ENCODE measurements at places on chromosomes 1 and 21.

GRCh38 chr1:60169206-60169605 is 95.6 kb upstream of the C1orf87 start:
- DNase-seq, result no peak

GRCh38 chr1:155649676-155650075 is 38.9 kb downstream of the YY1AP1 start:
- DNase-seq, result no peak

- no peak for DNase-seq
Measured at GRCh38 chr1:60952612-60953111, 129.7 kb upstream of the NFIA start.

- DNase-seq, result no peak
Measured at GRCh38 chr1:184072376-184072775, 20.8 kb downstream of the TSEN15 start.

- DNase-seq, result no peak
Measured at GRCh38 chr21:34336756-34337391, 26.9 kb upstream of the KCNE2 start.

DNA sequence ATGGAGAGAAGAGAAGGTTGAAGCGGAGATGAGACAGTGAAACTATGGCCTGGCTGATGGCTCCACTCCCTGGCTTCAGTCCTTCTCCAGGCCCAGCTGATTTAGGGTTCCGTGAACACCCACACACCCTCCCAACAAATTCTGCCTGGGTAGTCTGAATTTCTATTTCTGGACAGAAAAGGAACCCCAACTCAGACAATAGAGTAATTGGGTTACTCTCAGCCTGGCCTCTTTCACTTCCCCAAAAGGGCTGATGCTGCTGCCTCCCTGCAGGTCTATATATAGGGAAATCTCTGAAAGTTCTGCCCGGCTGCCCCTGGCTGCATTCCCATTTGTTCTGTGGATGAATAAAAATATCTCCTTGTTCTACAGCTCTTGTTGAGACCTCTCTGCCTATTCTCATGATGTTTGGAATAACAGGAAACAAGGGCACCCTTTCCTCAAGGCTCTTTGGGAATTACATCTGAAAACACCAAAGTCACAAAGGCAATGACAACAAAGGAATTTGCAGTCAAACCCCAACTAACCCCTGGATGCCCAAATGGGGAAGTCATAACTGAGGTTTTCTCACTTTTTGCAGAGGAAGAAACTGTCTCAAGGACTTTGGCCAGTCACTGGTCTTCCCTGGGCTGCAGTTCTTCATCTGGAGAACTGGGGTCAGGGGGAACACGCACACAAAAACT is 11.4 kb upstream of the ZSCAN20 start:
- DNase-seq, result no peak

DNA sequence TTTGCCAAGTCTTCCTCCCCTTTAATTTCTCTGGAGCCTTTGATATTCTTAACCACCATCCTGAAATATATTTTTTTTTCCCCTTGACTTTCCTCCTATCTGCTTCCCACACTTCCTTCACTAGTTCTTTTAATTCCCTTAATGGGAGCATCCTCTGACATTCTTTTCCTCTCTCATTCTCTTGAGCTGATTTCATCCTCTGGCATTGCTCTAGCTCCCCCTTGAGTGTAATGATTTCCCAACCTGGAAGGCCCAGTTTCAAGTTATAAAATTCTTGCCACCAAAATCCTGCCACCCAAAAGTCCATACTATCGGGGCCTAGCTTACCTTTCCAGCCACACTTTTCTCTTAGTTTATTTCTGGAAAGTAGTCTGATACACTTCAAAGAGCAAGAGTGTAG is 39.5 kb upstream of the UBE2U start:
- DNase-seq, result no peak

- DNase-seq, result no peak
Measured at GRCh38 chr1:77031106-77031662, 163.9 kb downstream of the ST6GALNAC5 start.

DNA sequence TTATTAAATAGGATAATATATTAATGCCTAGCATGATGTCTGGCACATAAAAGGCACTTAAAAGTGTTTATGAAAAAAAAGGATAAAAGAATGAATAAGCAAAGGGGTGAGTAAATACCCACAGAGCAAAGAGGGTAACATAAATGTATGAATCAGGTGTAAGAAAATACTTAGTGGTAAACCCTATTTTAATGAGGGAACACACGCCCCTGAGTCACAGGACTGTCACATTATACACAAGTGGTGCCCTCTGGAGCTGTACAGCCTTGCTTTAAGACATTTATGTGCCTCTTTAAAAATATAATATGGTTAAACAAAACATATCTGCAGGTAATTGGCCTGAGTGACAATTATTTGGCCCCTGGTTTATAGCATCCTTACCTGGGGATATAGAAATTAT is 78.1 kb upstream of the PTBP2 start:
- DNase-seq, result no peak

GRCh38 chr1:209435654-209436566 is 147.6 kb upstream of the CAMK1G start:
- DNase-seq, result peak; percentile 2

- DNase-seq, result no peak
Measured at GRCh38 chr1:240511789-240512188, 100.2 kb downstream of the GREM2 start.

- DNase-seq, result no peak
Measured at GRCh38 chr21:27827972-27828371, 861.1 kb upstream of the ADAMTS5 start.

DNA sequence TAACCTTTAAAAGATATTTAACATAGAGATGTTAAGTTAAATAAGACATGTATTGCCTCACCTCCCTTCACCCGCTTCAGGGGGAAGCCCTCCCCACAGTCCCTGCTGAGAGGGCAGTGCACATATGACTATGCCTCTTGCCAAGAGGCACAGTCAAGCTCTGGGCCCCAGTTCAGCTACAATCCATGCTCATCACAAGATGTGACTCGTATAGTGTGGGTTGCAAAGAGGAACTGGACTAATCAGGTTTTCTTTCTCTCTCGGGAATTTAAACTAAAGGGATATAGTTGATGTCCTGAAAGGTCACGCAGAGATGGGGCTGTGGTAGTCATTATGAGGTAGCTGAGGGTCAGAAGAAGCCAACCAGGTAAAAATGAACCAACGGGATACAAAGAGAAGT is 35.6 kb downstream of the LYST start:
- DNase-seq, result peak; percentile 21

DNA sequence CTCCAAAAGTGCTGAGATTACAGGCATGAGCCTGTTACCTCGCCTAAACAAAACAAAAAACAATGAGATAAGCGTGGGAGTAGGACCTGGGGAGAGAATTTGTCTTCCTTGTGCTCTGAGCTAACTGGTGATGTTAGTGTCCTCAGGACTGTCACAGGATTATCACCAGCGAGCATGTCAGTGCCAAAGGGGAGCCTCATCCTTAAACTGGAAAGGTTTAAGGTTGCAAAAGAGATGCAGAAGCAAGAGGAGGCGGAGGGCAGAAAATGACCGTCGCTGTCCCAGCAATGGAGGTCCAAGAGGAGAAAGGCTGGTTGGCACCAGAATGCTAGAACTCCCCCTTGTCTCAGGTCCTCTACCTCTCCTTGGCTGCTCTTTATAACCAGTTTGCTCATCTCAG is 3.9 kb downstream of the SYPL2 start:
- DNase-seq, result no peak

GRCh38 chr1:109933856-109934711 is 23.4 kb downstream of the CSF1 start:
- DNase-seq, result no peak

DNA sequence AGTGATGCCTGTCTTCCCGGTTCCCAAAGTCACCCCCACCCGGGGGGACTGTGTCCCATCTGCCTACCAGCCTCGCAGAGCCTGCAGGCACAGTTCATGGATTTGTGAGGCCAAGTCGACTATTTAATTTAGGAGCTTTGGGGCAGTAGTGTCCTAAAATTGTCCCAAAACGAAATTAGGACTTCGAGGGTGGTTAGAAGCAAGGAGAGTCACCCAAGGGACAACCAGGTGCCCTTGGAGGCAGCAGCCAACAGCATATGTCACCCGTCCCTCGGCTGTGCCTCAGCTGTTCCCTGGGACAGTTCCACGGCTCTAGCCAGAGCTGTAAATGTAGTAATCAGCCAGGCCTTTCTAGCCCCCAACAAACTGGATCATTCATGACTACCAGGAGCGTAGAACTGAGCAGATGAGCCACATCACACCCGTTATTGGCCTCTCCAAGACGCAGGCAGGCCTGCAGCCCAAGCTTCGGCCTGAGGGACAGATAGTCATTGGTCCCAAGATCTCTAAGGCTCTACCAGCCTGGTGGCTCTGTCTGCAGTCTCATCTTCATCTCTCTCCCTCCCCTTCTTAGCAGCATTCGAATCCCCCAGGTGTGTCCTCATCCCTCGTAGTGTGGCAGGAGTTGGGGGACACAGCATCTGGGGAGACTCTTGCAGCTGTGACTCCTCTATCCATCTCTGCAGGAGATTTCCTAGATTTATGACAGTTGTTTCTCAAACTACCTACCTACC is 2.9 kb downstream of the PAX7 start:
- no peak for DNase-seq

DNA sequence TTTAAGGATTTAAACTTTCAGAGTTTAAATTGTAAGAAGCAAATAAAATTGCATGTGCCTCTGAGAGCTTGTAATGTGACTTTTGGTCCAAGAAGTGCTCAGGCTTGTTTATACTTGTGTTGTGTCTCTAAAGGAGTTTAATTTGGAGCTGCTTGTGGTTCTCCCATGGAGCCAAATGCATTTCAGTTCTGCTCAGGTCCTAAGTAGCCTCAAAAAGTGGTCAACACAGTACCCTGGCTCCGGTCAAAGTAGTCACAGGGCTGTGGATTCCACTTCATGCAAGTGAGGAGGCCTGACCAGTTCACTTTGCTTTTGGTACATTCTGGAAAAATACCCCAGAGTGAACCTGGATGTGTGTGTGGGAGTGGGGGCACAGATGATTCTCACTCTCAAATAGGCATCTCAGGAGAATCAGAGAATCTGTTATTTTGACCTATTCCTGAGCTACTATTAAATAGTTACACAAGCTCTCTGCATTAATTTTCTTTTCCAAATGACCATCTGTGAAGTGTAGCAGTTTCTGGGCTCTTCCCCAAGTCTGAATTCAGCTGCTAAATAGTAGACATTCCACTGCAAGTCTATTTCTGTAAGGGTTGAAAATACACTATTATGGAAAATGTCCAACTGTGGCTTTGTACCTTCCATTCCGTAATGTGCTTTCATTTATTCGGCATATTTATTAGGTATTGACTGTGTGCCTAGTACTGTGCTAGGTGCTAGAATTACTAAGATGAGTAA is 31.7 kb upstream of the AGO1 start:
- no peak for DNase-seq

GRCh38 chr1:192311281-192311680 is 5.5 kb upstream of the RGS21 start:
- DNase-seq, result no peak

DNA sequence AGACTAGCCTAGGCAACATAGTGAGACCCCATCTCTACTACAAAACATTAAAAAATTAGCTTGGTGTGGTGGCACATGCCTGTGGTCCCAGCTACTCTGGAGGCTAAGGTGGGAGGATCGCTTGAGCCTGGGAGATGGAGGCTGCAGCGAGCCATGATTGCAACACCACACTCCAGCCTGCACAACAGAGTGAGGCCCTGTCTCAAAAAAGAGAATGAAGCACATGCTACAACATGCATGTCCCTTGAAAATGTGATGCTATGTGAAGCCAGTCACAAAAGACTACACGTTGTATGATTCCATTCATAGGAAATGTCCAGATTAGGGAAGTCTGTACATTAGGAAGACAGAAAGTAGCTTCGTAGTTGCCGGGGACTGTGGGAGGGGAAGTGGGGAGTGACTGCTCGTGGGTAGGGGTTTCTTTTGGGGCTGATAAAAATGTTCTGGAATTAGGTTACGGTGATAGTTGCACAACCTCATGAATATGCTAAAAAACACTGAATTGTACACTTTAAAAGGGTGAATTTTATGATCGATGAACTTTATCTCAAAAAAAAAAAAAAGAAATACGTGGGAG is 202.1 kb downstream of the KAZN start:
- DNase-seq, result no peak

DNA sequence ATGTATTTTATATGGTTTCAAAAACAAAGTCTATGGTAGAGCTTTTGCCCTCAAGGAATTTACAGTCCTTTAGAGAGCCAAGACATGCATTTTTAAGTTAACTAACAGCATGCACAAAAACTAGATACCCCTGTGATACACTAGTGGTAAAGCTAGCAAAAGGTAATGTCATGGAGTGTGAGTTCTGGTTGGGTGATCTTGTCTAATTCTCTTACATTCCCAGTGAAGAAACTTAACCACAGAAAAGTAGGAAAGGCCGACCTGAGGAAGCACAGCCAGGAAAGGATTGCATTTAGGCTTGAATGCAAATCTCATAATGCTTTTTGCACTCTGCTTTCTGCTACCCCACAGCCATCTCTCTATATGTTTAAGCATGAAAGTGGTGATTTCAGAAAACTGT is 202.2 kb downstream of the ROR1 start:
- no peak for DNase-seq

GRCh38 chr1:61951731-61952580 is 209.7 kb downstream of the PATJ start:
- no peak for DNase-seq

DNA sequence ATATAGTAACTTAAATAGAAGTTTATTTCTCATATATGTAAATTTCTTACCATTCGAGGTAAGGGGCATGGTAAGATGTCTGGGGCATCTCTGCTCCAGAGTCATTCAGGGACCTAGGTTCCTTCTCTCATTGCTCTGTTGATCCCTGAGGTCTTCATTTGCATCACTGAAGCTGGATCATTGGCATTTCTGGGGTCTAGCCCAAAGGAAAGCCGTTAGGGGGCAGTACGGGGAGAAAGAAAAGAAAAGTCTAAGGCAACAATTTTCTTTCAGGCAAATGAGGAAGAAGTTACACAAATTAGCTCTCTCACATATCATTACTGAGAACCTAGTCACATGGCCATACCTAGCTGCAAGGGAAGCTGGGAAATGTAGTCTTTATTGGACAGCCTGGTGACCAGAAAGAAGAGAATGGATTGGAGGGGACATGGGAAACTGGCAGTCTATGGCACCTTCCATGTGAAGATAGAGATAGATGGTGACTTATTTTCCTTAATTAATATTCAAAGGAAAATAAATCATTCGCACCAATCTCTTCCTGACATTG is 10.2 kb upstream of the SUSD4 start:
- no peak for DNase-seq

- DNase-seq, result no peak
Measured at GRCh38 chr1:207938016-207938415, 27.1 kb upstream of the CD34 start.

Data from stimulated activated CD4-positive, alpha-beta T cell treated with anti-CD3 and anti-CD28 coated beads, Interleukin-1b, Interleukin-23, amount 100 ng/mL, for 24 hours (primary cell).